ENCODE measurements at places on chromosomes 6 and 20.

- no peak for DNase-seq
Measured at GRCh38 chr20:37205794-37206193, 26.4 kb upstream of the MROH8 start.

GRCh38 chr6:34447910-34448309 is 18.0 kb upstream of the PACSIN1 start:
- DNase-seq = no peak

DNA sequence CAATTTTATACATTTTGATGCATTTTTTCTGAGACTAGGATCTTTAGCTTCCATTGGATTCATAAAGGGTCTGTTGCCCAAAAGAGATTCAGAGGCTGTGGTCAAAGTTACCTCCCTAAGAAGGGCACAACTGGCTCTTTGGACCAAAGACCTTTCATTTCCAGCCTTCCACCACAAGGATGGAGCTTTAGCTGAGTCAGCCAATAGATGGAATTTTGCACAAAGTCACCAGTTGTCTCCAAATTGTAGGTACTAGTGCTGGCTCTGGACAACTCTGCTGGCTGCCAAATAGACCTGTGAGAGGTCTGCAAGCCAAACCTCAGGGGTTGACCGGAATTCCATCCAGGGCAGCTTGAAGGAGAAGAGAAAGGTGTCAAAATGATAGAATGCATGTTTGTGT is 555 bp downstream of the BPIFA1 start:
- no peak for DNase-seq

DNA sequence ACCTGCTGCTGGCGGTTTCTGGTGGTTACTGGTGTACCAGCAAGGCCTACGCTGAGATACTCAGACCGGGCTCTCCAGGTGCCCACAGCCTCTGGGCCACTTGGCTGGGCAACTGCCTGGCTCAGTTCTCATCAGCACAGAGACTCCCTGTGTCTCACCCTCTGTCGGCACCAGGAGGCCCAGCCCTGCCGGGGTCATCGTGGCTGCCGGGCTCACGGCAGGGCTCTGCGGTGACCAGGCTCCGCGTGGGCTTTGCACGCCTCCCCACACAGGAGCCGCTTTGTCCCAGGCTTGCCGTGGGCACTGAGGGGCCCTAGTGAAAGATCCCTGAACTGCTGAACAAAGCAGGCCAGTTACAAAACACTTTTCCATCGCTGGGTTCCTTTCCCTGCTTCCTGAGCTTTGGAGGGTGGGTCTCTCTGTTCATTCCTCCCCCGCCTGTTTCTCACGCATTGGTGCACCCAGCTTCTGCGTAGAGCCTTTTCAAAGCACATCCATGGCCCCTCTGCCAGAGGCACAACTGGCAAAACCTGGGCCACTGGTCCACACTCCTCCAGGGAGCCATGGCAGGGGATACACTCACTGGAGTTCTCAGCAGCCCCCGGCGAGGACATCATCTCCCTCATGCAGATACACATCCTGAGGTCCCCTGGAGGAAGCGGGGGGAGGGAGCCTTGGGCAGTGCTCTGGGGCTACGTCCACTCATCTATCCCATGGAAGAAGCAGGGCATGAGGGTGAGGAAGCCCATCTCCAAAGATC is 117.0 kb downstream of the NFATC2 start:
- DNase-seq = no peak

GRCh38 chr20:32920066-32920465 is 61.3 kb downstream of the EFCAB8 start:
- no peak for DNase-seq

GRCh38 chr6:154080461-154081189 is 41.6 kb downstream of the OPRM1 start:
- DNase-seq = no peak

GRCh38 chr20:39083761-39084160 is 121.6 kb downstream of the DHX35 start:
- no peak for DNase-seq

DNA sequence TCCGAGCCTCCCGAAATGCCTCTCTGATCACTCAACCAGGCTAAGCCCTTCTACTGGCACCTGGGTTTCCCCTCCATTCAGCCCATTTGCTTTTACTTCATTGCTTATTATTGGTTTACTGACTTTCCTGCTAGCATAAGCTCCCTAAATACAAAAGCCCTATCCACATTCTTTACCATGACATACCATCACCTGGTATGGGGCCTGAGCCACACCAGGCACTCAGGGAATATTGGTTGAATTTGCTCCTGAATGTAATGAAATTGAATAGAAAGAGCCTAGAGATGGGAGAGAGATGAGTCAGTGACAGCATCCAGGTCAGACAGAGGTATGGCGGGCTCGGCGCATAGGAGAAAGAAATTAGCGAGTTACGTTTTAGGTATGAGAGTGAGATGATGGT is 120.0 kb downstream of the CD164 start:
- DNase-seq = no peak

GRCh38 chr20:896501-897025 is 19.6 kb downstream of the ANGPT4 start:
- DNase-seq = no peak

GRCh38 chr6:9044426-9044825 is 609.1 kb upstream of the SLC35B3 start:
- no peak for DNase-seq

GRCh38 chr6:118667988-118668387 is 16.6 kb upstream of the CEP85L start:
- no peak for DNase-seq

- DNase-seq = no peak
Measured at GRCh38 chr6:139496654-139497344, 122.4 kb upstream of the CITED2 start.

DNA sequence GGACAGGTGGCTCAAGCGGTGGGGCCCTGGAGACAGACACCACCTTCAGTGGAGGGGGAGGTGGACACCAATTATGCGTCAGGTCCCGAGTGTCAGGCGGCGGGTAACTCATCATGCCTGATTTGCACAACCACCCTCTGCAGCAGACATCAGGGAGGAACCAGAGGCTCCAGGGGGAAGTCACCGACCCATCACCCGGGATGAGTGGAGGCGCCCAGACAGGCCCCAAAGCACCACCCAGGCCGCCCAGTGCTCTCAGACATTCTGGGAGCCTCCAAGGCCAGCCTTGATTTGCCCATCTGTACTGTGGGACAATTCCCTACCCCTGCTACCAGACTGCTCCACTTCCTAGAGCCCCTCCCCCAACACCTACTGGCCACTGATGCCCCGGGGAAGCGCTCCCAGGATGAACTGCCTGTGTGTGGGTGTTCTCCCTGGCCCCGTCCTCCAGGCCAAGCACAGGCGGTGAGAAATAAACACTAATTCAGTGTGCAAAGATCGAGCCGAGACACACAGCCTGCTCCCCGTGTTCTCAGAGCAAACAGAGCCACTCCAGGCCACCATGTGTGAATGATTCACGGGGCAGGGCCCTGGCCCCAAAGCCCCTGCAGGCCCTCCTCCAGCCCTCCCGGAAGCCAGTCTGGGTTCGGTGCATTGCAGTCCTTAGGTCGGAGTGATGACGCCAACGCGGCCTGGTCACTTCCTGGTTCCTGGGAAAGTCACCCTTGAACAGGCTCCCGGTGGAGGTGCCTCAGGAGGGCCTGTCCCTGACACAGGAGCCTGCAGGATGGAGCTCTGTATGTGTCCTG is 107.2 kb downstream of the ASXL1 start:
- DNase-seq = no peak

DNA sequence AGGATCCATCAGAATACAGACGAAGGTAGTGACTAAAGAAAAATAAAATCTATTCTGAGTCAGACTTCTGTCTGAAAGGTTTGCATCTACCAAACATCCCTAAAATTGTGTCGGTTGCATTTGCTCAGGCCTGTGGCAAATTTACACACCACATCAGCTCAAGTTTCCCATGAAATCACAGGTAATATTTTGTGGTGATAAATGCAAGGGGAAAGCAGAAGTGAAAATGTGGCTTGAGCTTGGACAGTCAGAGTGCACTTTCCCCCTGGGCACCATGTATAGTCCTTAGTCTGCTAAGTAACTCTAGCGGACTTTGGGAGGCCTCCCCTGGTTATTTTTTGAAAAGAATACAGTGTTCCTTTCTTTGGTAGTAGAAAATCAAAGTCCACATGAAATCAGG is 159.1 kb downstream of the PKHD1 start:
- no peak for DNase-seq

GRCh38 chr20:9261781-9262180 is 192.9 kb downstream of the PLCB4 start:
- DNase-seq = no peak

DNA sequence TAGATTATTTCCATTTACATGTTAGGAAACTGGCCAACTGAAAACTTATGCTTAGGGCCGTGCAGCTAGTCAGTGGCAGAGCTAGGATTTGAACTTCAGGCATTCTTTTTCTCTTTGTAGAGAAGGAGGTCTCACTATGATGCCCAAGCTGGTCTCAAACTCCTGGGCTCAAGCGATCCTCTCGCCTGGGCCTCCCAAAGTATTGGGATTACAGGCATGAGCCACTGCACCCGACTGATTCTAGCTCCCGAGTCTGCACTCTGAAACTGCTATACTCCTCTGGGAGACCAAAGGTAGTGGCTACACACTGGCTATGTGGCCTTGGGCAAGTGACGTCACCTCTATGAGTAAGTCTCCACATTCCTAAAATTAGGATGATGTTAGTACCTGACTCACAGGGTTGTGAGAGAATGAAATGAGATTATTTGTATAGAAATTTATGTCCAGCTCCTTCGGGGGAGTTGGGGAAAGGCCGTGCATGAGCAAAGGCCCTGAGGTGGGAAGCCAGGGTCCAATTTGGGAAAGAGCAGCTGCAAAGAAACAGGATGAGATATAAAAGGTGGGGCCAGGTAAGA is 6.4 kb downstream of the PLTP start:
- DNase-seq = no peak

GRCh38 chr20:14445310-14445709 is 107.9 kb upstream of the FLRT3 start:
- no peak for DNase-seq

DNA sequence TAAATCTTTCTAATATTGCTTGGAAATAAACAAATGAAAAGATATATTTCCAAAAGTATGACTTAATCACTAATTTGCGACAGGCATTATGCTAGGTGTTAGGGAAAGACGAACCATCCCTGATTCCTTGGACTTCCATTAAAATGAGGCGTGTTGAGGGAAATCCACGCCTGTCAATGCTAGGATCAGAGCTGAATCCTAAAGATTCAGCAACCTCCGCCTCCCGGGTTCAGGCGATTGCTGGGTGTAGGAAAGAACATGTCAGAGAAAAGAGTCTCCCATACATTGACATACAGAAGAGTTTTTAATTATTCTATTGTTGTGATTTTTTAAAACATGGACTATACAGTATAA is 16.8 kb upstream of the PRSS16 start:
- no peak for DNase-seq

GRCh38 chr20:42852691-42853090 is 337.0 kb downstream of the PTPRT start:
- DNase-seq = no peak

GRCh38 chr20:47854687-47855212 is 69.5 kb upstream of the SULF2 start:
- DNase-seq = no peak

DNA sequence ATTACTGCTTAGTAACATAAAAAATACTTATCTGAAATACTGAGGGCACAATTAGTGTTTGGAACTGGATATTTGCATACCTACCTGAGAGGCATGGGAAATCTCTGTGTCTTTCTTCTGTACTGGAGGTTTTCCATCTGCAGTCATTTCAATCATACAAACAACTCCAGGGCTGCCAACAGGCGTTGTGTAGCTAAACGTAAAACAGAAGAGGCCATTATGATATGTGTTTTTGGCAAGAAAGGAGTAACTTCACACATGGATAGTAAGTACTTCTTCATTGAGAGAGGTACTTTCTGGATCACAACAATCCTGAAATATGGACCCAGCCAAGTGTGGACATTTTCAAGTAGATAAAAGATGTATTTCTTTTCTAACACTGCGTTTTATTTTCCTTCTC is 363.4 kb downstream of the PHF3 start:
- no peak for DNase-seq

DNA sequence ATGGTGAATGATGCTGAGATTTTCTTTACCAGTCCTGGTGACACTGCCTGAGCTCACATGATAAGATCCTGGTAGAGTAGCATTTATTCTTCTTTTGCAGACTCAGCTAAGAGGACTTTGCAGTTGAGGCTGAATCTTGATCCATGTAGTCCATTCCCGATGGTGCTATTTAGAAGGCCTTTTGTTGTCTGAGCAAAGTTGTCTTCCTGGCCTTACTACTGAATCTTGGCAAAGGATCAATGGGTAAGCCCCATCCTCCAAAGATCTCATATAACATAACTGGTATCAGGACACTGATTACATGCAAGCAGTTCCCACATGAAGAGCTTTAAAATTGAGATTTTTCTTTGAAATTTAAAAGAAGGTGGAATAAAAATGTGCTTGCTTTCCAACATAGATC is 291.6 kb downstream of the SOX4 start:
- DNase-seq = no peak

DNA sequence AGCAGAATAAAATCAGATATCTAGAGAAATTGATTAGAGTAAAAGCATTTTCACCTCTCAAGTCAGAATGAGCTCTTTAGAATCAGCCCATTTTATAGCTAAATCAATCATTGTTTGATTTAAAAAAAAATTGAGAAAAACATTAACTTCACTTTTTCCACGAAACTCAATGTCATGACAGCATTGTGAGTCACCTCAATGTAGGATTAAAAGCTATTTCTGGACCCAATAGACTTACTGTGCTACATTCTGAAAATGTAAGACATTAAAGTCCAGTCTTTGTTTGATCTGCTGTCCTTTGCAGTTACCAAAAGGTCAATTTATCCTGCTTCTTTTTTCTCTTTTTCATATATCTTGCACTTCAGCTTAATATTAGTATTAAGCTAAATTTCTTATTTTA is 519.4 kb upstream of the ZNF337 start:
- no peak for DNase-seq

- no peak for DNase-seq
Measured at GRCh38 chr20:41358717-41359116, 7.9 kb downstream of the EMILIN3 start.

- no peak for DNase-seq
Measured at GRCh38 chr20:62030357-62030756, 35.3 kb downstream of the TAF4 start.

GRCh38 chr6:47437592-47437991 is 40.0 kb upstream of the CD2AP start:
- no peak for DNase-seq

DNA sequence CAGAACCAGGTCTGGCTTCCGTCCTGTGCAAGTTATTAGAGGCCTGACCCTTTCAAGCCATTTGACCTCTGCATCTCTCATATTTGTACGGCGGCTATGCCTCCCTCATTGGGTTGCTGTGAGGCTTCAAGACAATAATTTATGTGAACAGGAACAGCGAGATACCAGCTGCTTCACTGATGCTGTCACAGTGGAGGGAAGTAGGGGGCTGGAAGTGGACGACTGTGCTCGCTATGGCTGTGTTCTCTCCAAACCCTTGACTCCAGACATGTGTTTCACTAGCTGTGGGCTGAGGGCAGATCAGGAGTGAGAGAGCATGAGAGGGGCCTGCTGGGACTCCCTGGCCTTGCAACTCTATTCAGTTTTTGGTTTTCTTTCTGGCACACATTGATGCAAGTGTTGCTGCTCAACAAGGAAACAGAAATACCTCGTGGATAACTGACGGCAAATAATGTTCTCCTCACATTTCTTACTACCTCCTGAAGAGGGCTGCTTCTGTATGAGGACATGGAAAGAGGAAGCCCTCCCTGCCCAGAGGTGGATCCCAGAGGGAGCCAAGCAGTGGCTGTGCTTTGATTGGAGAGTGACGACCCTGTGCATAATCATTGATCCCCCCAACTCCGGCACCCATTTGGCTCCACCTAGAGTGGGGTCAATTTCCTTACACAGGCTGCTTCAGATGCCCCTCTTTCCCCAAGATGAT is 34.7 kb upstream of the SCP2D1 start:
- no peak for DNase-seq

GRCh38 chr6:150245148-150245935 is 102.5 kb downstream of the PPP1R14C start:
- no peak for DNase-seq
